ENCODE measurements at places on chromosomes 7 and 10.

- no peak for DNase-seq
Observed at GRCh38 chr10:34157501-34157900, 657.6 kb downstream of the PARD3 start.

GRCh38 chr10:130246113-130246512 is 109.9 kb downstream of the GLRX3 start:
- DNase-seq: no peak

DNA sequence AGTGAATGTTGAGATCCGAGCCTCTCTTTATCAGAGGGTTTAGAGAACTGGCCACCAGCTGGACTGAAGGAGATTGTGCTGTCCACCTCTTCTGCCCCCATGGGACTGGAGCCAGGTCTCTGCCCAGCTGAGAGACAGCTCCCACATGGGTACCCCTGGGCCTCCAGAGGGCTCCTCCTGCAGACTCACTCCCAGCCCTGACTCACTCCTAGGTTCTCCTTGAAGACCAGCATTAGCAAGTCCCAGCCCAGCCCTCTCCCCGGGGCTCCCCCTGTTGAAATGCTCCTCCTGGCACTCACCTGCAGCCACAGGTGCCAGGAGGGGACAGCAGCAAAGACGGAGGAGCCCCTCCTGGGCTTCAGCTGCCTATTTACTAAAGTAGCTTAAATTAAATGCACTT is 126.9 kb downstream of the CXCL12 start:
- no peak for DNase-seq

GRCh38 chr10:129617768-129618167 is 150.7 kb downstream of the MGMT start:
- no peak for DNase-seq

- DNase-seq: no peak
Observed at GRCh38 chr7:113158756-113159155, 40.4 kb upstream of the SMIM30 start.

DNA sequence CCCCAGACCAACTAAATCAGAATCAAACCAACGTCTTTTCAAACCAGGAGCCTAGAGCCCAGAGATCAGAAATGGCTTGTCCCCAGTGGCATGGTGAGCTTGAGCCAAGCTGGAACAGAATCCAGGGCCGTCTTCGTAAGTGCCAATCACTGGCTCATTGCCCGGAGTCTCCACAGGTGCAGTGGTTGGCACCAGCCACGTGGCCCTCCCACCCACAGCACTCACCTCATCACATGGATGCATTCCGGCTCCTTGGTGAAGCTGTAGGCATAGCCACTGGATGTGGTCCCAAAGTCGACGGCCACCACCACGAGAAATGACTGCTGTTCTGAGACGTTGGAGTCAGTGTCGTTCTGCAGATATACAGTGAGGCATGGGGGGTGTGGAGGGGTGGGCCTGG is 37.4 kb downstream of the HSPA12A start:
- DNase-seq: no peak
